ENCODE measurements at places on chromosomes 13 and 19.

DNA sequence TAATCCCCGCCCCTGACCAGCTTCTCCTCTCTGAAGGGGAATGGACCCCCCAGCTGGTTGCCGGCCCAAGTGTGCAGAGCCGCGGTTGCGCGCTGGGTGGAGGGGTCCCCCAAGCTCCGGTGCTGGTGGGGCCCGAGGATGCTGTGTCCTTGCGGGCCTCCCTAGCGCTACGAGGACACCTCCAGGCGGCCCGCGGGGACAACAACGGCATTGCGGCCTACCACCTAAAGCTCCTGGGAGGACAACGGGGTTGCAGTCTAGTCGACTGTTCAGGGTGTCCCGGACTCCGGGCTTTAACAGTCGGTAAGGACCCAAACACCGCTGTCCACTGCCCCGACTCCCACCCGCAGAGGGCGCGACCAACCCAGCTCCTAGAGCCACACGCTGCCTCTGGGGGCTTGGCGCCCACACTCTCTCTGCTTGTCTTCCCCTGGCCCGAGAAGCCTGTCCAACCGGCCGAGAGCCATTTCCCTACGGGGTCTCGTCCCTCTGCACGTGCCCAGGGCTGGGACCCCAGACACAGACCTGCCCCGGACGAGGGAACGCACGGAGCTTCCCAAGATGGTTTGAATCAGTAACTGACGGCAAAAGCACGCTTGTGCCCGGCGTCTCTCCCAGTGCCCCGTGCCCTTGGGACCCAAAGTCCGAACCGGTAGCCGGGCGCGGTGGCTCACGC, 927 bp upstream of the SDHAF1 start:
- no peak for DNase-seq

DNA sequence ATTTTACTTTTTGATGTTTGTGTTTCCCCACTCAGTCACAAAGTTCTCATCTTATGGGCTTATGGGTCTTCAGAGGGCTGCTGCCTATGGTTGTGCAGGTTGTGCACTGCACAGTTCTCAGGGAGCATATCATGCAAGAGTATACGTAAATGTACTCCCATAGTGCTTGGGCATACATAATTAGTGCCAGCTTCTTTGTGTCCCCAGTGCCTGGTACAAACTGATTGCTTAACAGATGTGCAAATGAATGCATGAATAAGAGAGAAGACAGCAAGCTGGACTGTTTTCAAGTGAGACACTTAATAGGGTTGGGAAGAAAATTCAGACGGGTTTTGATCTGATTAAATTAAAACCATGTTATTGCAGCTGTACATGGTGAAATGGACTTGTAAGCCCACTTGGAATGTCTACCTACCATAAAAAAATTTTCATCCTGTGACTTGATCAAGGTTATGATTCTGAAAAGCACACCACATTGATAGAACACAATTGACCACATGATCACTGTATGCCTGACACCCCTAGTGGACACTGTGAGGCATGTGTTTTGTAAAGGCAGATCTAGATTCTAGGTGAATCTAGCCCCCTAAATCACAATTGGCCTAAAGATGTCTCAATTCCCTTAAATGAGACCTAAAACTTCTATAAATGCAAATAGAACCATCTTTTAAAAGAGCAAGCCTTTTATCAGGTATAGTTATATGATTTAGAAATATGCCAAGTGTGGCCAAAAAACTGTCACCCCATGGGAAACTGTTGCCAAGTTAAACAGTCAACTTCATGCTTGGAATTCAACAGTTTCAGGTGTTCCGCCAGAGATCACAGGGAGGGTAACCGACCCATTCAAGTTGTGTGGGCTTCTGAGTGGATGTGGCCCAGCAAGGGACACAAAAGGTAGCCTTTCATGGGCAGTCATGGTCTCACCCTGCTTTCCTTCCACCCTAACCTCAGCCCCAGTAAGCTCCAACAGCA, 27.9 kb downstream of the FAM124A start:
- DNase-seq: no peak

DNA sequence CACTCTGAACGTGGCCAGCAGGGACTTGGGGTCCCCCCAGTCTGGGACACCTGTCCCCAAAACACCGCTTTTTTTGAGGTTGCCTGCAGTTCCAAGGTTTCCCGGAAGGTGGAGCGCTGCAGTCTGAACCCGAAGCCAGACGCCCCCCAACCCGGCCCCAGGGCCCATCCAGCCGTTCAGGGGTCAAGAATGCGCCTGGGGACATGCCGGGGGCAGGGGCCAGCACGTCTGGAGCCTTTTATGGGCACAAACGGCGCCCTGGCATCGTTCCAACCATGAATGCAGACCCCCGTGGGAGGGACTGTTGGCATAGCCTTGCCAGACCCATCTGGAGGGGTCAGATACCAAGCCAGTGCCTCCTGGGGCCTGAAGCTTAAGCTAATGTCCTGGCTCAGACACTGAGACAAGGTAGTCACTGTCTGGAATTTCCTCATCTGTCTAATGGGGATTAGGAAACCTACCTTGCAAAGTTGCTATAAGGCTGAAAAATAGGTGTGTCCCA, 6.9 kb downstream of the S1PR5 start:
- peak; percentile 49 for DNase-seq

DNA sequence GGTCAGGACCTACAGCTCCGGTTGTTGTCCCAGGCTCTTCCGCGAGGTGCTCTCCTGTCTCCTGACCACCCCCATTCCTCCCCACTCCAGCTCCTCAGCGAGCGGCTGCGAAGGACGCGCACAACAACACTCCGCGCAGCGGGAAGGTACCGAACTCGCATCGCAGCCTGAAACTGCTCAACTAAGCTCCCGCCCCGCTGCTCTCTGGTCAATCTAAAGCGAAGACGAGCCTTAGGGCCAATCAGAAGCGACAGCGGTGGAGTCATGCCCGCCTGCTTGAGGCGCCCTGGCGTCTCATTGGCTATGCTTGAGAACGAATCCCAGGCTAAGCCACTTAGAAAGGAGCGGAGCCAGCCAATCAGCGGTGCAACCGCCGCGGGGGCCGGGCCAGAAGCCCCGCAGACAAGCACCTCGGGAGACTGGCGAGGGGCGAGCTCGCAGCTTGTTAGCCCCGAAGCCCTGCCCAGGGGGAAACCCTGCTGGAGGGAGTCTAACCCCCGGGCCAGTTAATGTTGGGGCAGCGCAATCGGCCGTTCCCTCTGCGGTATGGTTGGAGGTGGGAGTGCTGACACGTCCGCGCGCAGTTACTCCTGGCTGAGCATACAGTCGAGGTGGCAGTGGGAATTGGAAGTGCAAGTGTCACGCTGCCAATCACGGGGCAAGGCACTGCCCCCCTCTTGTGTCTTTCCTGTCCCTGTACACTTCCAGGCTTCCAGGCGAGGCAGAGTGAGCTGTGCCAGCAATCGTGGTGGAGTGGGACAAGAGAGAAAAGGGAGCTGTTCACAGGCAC, 1.9 kb upstream of the ZBTB32 start:
- DNase-seq: peak; percentile 89

DNA sequence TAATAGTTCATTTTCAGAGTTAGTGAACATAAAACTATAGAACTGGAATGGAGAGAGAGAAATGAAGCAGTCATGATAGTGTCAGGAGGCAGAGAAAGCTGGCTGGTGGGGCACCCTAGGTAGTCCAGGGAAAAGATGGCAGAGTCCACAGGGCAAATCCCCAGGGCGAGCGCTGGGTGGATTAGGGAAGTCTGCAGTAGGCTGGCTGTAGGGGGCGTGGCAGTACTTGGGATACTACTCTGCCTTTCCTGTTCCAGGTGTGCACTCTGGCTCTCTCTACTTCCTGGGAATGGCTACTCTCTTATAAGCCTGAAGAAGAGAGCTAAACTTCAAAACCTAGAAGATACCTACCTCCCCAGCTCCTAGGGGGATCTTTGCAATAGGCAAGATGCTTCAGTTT, 232.9 kb upstream of the SLC10A2 start:
- DNase-seq: no peak

All from activated T-cell treated with anti-CD3 and anti-CD28 coated beads for 48 hours (primary cell).